DND-41 (cell line): ENCODE measurements at places on chromosomes 5 and 9.

DNA sequence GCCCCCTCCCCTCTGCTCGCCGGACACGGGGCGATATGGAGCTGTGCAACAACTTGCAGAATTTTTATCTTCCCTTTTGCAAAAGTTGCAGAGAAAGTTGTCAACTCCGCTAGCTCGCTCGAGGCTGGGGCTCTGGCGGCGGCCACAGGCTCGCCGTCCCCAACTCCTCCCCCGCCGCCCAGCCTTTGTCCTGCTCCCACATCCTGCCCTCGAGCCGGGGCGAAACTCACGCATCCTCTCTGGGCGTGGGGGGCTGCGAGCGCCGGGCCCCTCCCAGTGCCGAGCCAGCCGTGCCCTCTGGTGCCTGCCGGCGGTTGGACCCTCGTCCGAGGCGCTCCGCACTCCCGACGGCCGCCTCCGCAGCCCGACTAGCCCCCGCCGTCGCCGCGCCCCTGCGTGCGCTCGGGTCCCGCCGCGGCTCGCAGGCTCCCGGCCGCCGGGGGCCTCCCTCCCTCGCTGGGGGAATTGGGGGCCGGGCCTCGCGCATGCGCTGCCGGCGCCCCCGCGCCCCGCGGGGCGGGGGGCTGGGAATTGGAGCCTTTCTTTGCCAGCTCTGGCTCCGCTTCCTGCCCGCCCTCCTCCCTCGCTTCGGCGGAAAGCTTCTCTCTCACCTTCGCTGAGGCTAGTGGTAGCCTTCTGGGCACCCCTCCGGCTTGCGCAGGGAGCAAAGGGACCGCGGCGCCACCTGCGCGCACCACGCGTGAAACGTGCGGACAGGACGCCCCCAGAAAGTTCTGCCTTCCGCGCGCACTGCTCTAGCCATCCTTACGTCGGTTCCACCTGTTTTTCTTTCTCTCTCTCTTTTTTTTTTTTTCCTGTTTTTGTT, at the start of gene CCNJL:
Gene CCNJL (minus strand): TSS at position 431 of the 826 bp plus-strand sequence. CDS start 641 bp downstream, outside the sequence.
- peak within 1 kb of the TSS; percentile 75 for H3K4me3 ChIP-seq
- DNase-seq = peak; percentile 78
- H3K27me3 ChIP-seq = peaks cover 14% of the 10 kb centered on the region
- peaks cover 31% of the 10 kb centered on the region for H3K4me1 ChIP-seq

- H3K27ac ChIP-seq = no peak overlapping the region
- peaks cover under 1% of the 10 kb centered on the region for H3K27me3 ChIP-seq
- H3K4me1 ChIP-seq = peaks cover 20% of the 10 kb centered on the region
- DNase-seq = no peak
- H3K36me3 ChIP-seq = no peaks in the 10 kb centered on the region
- no peak overlapping the region for H3K4me3 ChIP-seq
These were observed 78.6 kb downstream of the CFAP77 start for GRCh38 chr9:132488626-132489025.

GRCh38 chr5:4868140-4868735, 271.9 kb upstream of the ADAMTS16 start:
- peak; percentile 69 for DNase-seq
- no peak overlapping the region for H3K4me3 ChIP-seq
- peaks cover 13% of the 10 kb centered on the region for H3K27me3 ChIP-seq
- no peaks in the 10 kb centered on the region for H3K4me1 ChIP-seq
- H3K36me3 ChIP-seq = no peaks in the 10 kb centered on the region
- H3K27ac ChIP-seq = no peak overlapping the region

GRCh38 chr9:15287309-15287708, 19.7 kb downstream of the TTC39B start:
- H3K27me3 ChIP-seq = no peaks in the 10 kb centered on the region
- no peaks in the 10 kb centered on the region for H3K36me3 ChIP-seq
- H3K27ac ChIP-seq = no peak overlapping the region
- H3K4me3 ChIP-seq = no peak overlapping the region
- DNase-seq = no peak

DNA sequence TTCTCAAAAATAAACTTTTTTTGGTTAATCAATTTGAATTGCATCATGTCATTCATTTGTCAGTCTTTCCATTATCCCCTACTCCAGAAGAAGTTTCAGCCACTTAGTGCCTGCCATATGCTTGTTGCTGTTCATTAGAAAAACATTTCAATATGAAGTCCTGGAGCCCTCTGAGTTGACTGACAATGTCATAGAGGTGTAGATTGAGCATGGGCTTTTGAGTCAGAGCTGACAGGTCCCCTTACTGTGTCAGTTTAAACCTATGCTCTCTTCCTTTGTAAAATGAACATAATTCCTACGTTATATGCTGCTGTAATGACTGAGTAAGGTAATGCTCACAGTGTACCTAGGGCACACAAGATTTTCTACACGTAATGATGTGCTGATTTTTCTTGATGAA, 114.0 kb downstream of the CTNND2 start:
- H3K27ac ChIP-seq = no peak overlapping the region
- no peak for DNase-seq
- no peak overlapping the region for H3K4me3 ChIP-seq
- H3K36me3 ChIP-seq = no peaks in the 10 kb centered on the region
- no peaks in the 10 kb centered on the region for H3K4me1 ChIP-seq
- no peaks in the 10 kb centered on the region for H3K27me3 ChIP-seq

GRCh38 chr9:80156756-80157472, 585.1 kb downstream of the TLE4 start:
- no peak overlapping the region for H3K4me3 ChIP-seq
- H3K27me3 ChIP-seq = no peaks in the 10 kb centered on the region
- H3K4me1 ChIP-seq = no peaks in the 10 kb centered on the region
- no peaks in the 10 kb centered on the region for H3K36me3 ChIP-seq
- no peak for DNase-seq

- no peaks in the 10 kb centered on the region for H3K27me3 ChIP-seq
- no peaks in the 10 kb centered on the region for H3K36me3 ChIP-seq
- H3K4me1 ChIP-seq = no peaks in the 10 kb centered on the region
- no peak overlapping the region for H3K27ac ChIP-seq
These were observed 50.9 kb downstream of the ZNF474 start for GRCh38 chr5:122180146-122180712.

- no peak for DNase-seq
- no peaks in the 10 kb centered on the region for H3K4me1 ChIP-seq
- H3K4me3 ChIP-seq = no peak overlapping the region
- peaks cover 90% of the 10 kb centered on the region for H3K36me3 ChIP-seq
- H3K27me3 ChIP-seq = no peaks in the 10 kb centered on the region
These were observed 39.0 kb downstream of the DROSHA start for GRCh38 chr5:31492869-31493268.

DNA sequence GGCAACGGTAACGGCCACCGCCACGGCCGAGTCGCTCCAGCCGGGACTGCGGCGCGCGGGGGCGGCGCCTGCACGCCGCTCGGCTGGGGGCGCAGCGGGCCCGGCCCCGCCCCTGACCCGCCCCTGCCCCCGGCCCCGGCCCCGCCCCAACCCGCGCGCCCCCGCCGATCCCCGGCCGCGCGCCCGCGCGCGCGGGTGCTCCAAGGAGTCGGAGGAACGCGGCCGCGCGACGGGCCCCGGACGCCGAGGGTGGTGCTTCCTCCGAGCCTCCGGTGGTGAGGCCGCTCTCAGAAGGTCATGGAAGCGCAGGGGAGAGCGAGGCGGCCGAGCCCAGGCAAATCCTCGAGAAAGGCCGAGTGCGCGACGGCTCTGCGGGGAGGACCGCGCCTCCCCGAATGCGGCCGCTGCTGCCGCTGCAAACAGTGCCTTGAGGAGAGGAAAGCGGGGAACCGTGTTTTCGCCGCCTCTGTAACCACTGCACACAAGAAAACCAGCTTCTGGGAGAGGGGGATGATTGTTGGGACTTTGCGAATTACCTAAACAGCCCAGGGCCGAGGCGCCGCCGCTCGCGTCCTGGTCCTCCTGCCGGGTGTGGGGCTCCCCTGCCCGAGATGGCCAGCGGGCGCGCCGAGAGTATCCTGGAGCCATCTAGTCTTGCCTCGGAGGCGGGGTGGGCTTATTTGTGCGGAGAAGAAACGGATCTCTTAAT, at the start of gene LIFR:
Gene LIFR (minus strand): TSS at position 48 of the 709 bp plus-strand sequence. CDS start 25,999 bp downstream, outside the sequence.
- no peak within 1 kb of the TSS for H3K27ac ChIP-seq
- H3K4me1 ChIP-seq = no peaks in the 10 kb centered on the region

DNA sequence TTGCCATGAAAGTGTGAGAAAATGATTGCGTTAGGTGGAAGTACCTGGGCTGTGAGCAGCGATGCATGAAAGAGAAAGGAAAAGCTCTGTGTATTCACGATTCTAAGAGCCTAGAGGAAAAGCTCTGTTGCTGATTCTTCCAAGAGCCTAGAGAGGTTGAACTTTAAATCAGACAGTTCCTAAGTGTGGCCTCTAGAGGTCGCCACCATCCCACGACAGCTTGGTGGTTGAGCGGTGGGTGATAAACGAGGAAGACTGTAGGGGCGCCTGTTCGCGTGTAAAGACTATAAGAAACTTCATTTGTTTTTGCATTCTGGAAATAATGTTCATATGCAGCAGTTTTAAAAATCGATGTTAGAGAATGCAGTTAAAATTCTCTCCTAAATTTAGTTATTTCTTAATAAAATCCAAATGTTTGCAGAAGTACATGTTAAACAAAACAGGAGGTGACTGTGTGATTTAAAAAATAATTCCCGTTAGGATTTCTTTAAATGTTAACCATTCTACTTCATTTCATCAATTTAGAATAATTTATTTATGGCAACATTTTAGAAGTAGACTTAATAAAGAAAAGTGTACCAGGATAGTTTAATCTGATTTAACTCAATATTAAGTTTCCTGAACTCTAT, 107.7 kb downstream of the TENT4A start:
- no peaks in the 10 kb centered on the region for H3K27me3 ChIP-seq
- H3K27ac ChIP-seq = no peak overlapping the region
- peak; percentile 44 for DNase-seq
- H3K36me3 ChIP-seq = no peaks in the 10 kb centered on the region
- no peaks in the 10 kb centered on the region for H3K4me1 ChIP-seq

DNA sequence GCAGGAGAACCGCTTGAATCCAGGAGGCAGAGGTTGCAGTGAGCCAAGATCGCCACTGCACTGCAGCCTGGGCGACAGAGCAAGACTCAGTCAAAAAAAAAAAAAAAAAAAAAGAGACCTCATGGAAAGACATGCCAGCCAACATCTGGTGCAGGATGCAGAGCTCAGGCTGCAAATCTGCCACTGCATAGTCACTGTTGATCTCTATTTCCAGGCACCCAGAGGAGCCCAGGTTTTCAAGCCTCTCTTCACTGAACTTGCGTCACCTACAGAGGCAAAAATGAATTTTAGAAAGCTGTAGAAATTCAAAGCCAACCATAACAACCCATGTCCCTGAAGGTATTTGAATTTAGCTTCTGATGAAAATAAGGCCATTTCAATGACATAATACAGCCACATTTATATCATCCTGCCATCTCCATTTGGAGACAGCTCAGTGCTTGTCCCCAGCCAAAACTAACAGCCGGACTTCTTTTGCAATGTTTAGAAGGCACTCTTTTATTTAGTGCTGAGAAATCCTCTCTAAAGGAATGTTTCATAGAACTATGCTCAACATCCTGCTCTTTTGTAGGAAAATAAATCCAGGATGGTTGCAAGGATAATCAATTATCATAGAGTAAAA, 113.3 kb downstream of the SNX18 start:
- H3K27me3 ChIP-seq = no peaks in the 10 kb centered on the region
- H3K27ac ChIP-seq = no peak overlapping the region
- H3K36me3 ChIP-seq = no peaks in the 10 kb centered on the region

DNA sequence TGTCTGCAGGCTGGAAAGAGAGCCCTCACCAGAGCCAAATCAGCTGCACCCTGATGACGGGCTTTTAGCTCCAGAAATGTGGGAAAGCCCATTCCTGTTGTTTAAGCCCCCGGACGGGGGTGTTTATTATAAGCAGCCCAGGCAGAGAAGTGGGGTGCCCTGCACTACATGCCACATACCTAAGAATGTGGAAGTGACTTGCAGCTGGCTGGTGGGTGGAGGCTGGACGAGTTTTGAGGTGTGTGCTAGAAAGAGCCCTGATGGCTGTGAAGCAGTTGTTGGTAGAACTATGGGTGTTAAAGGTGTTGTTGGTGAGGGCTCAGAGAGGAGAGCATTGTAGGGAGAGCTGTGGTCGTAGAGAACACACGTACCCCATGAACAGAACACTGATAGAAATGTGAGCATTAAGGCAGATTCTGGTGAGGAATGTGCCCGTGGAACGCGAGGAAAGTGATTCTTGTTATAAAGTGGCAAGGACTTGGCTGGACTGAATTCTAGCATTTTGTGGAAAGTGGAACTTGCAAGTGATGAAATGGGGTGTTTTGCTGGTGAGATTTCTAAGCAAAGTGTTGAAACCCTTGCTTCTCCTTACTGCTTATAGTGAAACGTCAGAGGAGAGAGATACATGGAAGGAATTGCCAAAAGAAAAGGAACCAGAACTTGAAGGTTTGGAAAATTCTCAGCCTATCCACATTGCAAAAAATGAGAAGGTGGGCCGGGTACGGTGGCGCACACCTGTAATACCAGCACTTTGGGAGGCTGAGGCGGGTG, 38.9 kb downstream of the AHRR start:
- DNase-seq = no peak
- H3K27ac ChIP-seq = no peak overlapping the region
- no peaks in the 10 kb centered on the region for H3K27me3 ChIP-seq
- no peaks in the 10 kb centered on the region for H3K4me1 ChIP-seq
- H3K36me3 ChIP-seq = no peaks in the 10 kb centered on the region

DNA sequence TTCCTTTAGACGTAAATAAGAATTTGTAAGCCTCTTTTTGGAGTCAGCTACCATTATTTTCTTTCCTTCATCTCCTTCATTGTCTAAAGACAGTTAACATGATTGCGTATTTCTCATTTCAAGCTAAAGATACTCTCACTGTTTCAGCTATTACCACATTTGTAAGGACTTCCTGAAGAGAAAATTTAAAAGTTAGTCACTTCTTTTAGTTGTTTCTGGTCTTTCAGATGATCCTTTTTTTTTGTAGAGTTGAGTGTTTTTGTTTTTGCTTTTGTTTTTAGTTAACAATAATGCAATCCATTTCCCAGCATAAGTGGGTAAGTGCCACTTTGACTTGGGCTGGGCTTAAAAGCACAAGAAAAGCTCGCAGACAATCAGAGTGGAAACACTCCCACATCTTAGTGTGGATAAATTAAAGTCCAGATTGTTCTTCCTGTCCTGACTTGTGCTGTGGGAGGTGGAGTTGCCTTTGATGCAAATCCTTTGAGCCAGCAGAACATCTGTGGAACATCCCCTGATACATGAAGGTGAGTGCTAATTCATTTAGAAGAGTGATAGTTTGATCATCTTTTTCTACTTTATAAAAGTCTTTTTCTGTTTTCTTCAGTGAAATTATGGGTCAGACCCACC, 2.0 kb downstream of the IL31RA start:
- H3K4me3 ChIP-seq = no peak overlapping the region
- H3K27ac ChIP-seq = no peak overlapping the region
- H3K4me1 ChIP-seq = peaks cover 45% of the 10 kb centered on the region
- no peaks in the 10 kb centered on the region for H3K36me3 ChIP-seq

GRCh38 chr5:112342389-112342788, 76.7 kb downstream of the EPB41L4A start:
- no peaks in the 10 kb centered on the region for H3K4me1 ChIP-seq
- peaks cover 9% of the 10 kb centered on the region for H3K27me3 ChIP-seq
- H3K4me3 ChIP-seq = no peak overlapping the region

GRCh38 chr5:174837919-174838902, 113.8 kb downstream of the MSX2 start:
- no peak overlapping the region for H3K27ac ChIP-seq
- H3K4me1 ChIP-seq = no peaks in the 10 kb centered on the region
- H3K4me3 ChIP-seq = no peak overlapping the region

- H3K27me3 ChIP-seq = no peaks in the 10 kb centered on the region
- DNase-seq = peak; percentile 43
- no peaks in the 10 kb centered on the region for H3K4me1 ChIP-seq
- H3K4me3 ChIP-seq = no peak overlapping the region
These were observed 185.9 kb downstream of the ERCC6L2 start for GRCh38 chr9:96061293-96061987.

GRCh38 chr9:120324996-120325642, 254.8 kb downstream of the CDK5RAP2 start:
- H3K27me3 ChIP-seq = peaks cover 1% of the 10 kb centered on the region
- DNase-seq = no peak
- no peak overlapping the region for H3K27ac ChIP-seq
- H3K4me1 ChIP-seq = no peaks in the 10 kb centered on the region
- H3K36me3 ChIP-seq = no peaks in the 10 kb centered on the region
